Activated CD8-positive, alpha-beta T cell treated with anti-CD3 and anti-CD28 coated beads, Interleukin-2, amount 10 ng/mL, durations not matched to agents 7 days and 5 days (primary cell): ENCODE measurements at places on chromosomes 12 and 14. TPM values are rescaled to one million over a fixed set of nuclear protein-coding genes. Genes with fewer than 3 reads are reported as not detected.

The CBLN3 gene
- total RNA-seq, result 1.3 TPM

The OR6C2 gene
- total RNA-seq, result not detected

The PPP1R1A gene
- total RNA-seq, result not detected

The OVCH1 gene
- total RNA-seq, result not detected

The SYT10 gene
- not detected for total RNA-seq

The IRAK3 gene
- 0.40 TPM for total RNA-seq

The DLGAP5 gene
- 112 TPM for total RNA-seq

The PYGL gene
- total RNA-seq, result not detected

The LGR5 gene
- total RNA-seq, result not detected

- no peaks in the 10 kb centered on the region for H3K27me3 ChIP-seq
- H3K36me3 ChIP-seq, result no peaks in the 10 kb centered on the region
- H3K4me1 ChIP-seq, result no peaks in the 10 kb centered on the region
Observed at GRCh38 chr12:113874999-113875561, 91.0 kb downstream of the RBM19 start.

DNA sequence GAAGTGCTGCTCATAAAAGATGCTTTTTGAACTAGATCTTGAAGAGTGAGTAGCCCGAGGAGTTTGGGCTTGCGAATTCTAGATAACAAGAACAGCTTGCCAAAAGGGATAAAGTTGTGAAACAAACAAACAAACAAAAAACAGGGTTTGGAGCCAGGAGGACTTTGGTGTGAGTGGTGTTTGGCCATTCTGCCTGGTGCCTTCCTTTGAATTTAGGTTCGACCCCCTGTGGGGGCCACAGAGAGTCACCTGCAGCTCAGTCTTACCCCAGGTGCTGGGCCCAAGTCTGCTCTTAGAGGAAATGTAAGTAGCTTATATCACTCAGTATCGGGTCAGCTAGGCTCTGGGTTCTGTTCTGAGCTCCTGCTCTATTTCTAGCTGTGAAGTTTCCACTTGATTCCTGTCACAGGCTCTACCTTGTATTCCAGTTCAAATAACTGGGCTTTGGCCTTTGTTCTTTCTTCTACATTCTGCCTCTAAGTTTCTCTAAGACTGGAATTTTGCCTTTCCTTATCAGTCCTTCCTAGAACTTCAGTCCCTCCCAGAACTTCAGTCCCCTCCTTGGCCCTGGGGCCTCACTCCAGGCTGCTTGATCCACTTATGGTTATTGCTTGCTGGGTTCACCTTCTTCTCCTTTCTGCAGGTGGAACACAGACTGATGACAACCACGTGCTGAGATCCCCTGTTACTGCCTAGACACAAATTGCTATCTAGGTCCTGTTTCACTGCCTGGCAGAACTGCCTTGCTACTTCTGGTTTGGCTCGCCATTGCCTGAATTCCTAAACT is 20.5 kb upstream of the DUSP6 start:
- peaks cover 52% of the 10 kb centered on the region for H3K4me1 ChIP-seq
- H3K27me3 ChIP-seq, result no peaks in the 10 kb centered on the region
- no peak for DNase-seq
- H3K36me3 ChIP-seq, result peaks cover 5% of the 10 kb centered on the region
- H3K27ac ChIP-seq, result no peak overlapping the region

GRCh38 chr12:21774358-21775132 is at the start of gene KCNJ8:
Gene KCNJ8, minus strand, starts transcription at chr12:21774706. Its CDS starts 1,090 bp downstream, at chr12:21773616.
- peaks cover 49% of the 10 kb centered on the region for H3K27me3 ChIP-seq
- H3K4me3 ChIP-seq, result no peak within 1 kb of the TSS
- H3K36me3 ChIP-seq, result no peaks in the 10 kb centered on the region
- H3K27ac ChIP-seq, result no peak within 1 kb of the TSS
- H3K4me1 ChIP-seq, result peaks cover 2% of the 10 kb centered on the region

DNA sequence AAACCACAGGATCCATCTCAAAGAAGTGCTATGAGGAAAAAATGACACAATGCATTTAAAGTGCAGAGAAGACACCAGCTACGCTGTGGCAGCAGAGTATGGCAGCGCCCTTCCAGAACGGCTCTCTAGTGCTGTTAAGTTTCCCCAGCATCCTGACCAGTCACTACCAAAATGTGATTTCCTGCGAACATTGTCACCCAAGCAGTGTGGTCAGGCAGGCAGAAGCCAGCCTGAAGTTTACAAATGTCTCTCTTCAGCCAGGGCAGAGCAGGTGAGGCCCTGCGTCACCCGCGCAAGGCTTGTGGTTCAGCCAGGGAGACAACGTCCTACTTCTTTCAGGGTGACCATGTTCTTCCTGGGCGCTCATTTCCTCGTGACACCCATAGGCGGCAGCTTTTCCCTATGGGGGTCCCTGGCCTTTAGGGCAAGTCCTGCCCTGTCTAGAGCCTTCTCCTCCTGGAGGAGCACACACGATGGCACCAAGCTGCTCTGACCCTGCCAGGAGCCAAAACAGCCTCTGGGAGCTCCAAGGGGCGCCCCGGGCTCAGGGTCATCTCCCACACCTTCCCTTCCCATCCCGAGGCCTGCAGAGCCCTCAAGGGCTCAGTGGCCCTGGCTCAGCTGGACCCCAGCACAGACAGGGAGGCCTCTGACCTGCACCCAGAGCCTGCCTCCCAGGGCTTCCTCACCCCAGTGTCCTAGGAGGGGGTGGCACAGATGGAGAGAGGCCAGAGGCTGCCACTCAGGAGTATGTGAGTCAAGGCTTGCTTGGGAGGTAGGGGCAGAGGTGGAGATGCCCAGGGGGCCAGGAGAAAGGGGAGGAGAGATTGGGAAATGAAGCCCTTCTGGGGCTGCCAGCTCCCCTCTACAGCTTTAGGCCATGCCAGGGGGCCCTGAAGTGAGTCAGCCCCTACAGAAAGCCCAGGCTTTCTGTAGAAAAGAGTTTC is 41.9 kb downstream of the PSMA6 start:
- peak; percentile 43 for DNase-seq
- H3K4me3 ChIP-seq, result no peak overlapping the region
- no peaks in the 10 kb centered on the region for H3K36me3 ChIP-seq
- H3K27me3 ChIP-seq, result no peaks in the 10 kb centered on the region
- H3K27ac ChIP-seq, result peak overlapping the region; percentile 89

GRCh38 chr12:95141310-95141709 is 67.9 kb upstream of the NR2C1 start:
- no peak overlapping the region for H3K4me3 ChIP-seq
- H3K27me3 ChIP-seq, result no peaks in the 10 kb centered on the region
- H3K27ac ChIP-seq, result no peak overlapping the region

- H3K4me1 ChIP-seq, result peaks cover 18% of the 10 kb centered on the region
- no peaks in the 10 kb centered on the region for H3K36me3 ChIP-seq
- H3K4me3 ChIP-seq, result peak overlapping the region; percentile 71
- H3K27ac ChIP-seq, result peak overlapping the region; percentile 4
- DNase-seq, result peak; percentile 48
- H3K27me3 ChIP-seq, result peaks cover 6% of the 10 kb centered on the region
Observed at GRCh38 chr12:85468356-85469157, 188.5 kb downstream of the ALX1 start.

- H3K4me1 ChIP-seq, result peaks cover 7% of the 10 kb centered on the region
- no peak overlapping the region for H3K27ac ChIP-seq
- no peak for DNase-seq
- H3K4me3 ChIP-seq, result no peak overlapping the region
- no peaks in the 10 kb centered on the region for H3K36me3 ChIP-seq
Observed at GRCh38 chr12:99605-100004, 33.0 kb downstream of the IQSEC3 start.

- no peaks in the 10 kb centered on the region for H3K4me1 ChIP-seq
- H3K36me3 ChIP-seq, result no peaks in the 10 kb centered on the region
- H3K4me3 ChIP-seq, result no peak overlapping the region
Observed at GRCh38 chr12:39846971-39847650, 227.5 kb upstream of the ABCD2 start.

DNA sequence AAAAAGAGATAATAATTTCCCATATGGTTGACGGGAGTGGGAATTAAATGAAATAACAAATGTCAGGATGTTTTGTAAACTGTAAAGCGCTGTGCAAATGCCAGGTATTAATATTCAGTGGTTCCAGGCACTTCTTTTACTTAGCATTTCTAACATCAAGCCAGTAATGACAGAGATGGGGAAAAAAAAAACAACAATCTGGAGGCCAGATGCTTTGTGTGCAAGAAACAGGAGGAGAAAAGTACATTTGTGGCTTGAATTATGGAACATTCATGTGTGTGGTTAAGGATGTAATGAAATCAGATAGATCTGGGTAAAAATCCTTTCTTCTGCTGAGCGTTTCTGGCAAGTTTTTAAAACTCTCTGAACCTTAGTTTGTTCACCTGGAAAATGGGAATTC is 509.6 kb downstream of the FUT8 start:
- H3K27me3 ChIP-seq, result no peaks in the 10 kb centered on the region
- no peak for DNase-seq
- no peak overlapping the region for H3K4me3 ChIP-seq
- no peak overlapping the region for H3K27ac ChIP-seq

- no peak for DNase-seq
- H3K36me3 ChIP-seq, result no peaks in the 10 kb centered on the region
- no peak overlapping the region for H3K27ac ChIP-seq
- H3K4me1 ChIP-seq, result no peaks in the 10 kb centered on the region
- no peak overlapping the region for H3K4me3 ChIP-seq
- no peaks in the 10 kb centered on the region for H3K27me3 ChIP-seq
Observed at GRCh38 chr12:65411171-65411570, 132.7 kb downstream of the MSRB3 start.

- H3K4me3 ChIP-seq, result no peak overlapping the region
- DNase-seq, result no peak
- no peaks in the 10 kb centered on the region for H3K36me3 ChIP-seq
- no peak overlapping the region for H3K27ac ChIP-seq
- H3K4me1 ChIP-seq, result no peaks in the 10 kb centered on the region
Observed at GRCh38 chr14:59020382-59020781, 168.1 kb upstream of the DAAM1 start.

GRCh38 chr12:28374556-28374955 is 184.3 kb downstream of the CCDC91 start:
- H3K4me1 ChIP-seq, result peaks cover 5% of the 10 kb centered on the region
- no peaks in the 10 kb centered on the region for H3K27me3 ChIP-seq
- peaks cover 23% of the 10 kb centered on the region for H3K36me3 ChIP-seq
- H3K4me3 ChIP-seq, result no peak overlapping the region
- no peak overlapping the region for H3K27ac ChIP-seq

GRCh38 chr12:25701290-25701689 is 148.2 kb upstream of the LMNTD1 start:
- no peak overlapping the region for H3K27ac ChIP-seq
- H3K4me3 ChIP-seq, result no peak overlapping the region
- H3K36me3 ChIP-seq, result no peaks in the 10 kb centered on the region
- no peak for DNase-seq

DNA sequence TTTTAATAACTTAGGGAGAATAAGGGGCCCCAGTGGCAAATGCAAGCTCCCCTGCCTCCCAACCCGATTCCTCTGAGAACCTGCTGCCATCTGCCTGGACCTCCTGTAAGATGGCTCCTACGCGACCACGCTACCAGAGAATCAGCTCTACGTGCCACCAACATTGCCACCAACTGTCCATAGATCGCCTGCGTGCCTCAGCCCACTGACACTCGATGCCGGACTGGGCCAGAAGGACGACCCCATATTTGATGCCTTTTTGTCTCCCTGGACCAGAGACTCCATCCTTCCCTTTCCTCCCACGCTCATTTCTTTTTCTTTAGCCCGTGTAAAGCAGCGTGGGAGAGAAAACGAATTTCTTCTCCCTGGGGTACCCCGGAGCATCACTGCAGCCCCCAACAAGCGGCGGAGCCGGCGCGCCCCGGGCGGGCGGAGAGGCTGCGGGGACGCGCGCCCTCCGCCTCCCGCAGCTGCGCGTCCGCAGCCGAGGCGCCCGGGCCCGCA is 565 bp upstream of the KLHL42 start:
- DNase-seq, result peak; percentile 22
- peak overlapping the region; percentile 81 for H3K4me3 ChIP-seq
- H3K4me1 ChIP-seq, result peaks cover 30% of the 10 kb centered on the region

GRCh38 chr12:85423947-85424346 is 143.9 kb downstream of the ALX1 start:
- H3K27me3 ChIP-seq, result peaks cover 2% of the 10 kb centered on the region
- H3K36me3 ChIP-seq, result no peaks in the 10 kb centered on the region

DNA sequence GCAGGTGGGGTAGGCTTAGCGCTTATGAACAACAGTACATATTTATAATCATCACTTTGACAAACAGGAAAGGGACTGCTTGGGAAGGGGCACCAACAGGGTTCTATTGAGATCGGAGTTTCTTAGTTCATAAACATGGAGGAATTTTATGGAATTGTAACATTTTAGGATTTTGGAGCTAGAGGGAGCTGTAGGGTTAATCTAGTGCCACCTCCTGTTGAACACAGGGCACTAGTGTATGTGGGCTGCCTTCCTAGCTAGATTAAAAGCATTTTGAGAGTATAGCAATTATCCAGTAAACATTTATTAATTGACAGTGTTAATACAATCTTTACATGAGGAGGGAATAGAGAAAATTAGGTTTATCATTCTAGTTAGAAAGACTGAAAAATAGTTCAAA is 23.1 kb upstream of the TBC1D30 start:
- H3K27ac ChIP-seq, result no peak overlapping the region
- H3K4me3 ChIP-seq, result no peak overlapping the region
- H3K36me3 ChIP-seq, result no peaks in the 10 kb centered on the region
- no peak for DNase-seq
- H3K27me3 ChIP-seq, result peaks cover 32% of the 10 kb centered on the region
- H3K4me1 ChIP-seq, result peaks cover 2% of the 10 kb centered on the region

DNA sequence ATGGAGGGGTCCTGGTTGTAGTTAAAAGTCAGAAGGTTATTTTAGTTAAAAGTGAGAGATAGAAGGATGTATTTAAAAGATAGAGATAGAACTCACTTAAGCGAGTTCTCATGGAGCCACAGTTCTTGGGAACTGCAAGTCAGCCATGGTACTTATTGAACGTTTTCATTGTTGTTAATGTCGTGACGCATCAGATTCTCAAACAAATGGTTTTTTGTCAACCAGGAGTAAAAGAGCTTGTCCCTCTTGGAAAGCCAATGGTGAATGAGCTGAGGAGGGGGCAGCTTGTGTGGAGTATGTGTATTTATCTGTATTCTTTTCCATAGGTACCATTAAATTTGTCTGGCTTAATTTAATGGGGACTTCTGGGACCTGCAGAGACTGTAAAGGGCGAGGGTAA is 68.6 kb downstream of the FIGNL2 start:
- H3K27ac ChIP-seq, result no peak overlapping the region
- no peak overlapping the region for H3K4me3 ChIP-seq
- H3K27me3 ChIP-seq, result no peaks in the 10 kb centered on the region
- H3K36me3 ChIP-seq, result no peaks in the 10 kb centered on the region

DNA sequence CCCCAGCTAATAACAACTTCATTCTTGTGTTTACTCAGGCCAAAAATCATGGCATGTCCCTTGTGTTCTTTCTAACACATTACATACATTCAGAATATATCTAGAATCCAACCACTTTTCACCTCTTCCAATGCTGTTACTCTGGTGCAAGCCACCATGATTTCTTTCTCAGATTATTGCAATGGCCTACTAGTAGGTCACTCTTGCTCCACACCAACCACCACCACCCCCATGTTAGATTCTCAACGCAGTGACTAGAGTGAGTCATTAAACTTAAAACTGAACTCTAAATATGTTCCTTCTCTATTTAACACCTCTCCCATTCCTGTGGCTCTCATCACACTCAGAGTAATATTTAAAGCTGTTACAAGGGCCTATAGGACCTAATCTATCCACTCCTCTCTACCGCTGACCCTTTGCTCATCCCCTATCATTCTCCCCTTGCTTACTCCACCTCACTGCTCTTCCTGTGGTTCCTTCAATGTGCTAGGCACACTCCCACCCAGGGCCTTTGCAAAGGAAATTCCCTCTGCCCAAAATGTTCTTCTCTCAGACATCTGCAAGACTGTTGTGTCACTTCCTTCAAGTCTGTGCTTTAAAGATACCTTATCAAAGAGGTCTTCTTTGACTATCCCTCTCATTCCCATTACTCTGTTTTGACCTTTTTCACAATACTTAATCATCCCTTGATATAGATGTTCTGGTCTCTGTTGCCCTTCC is 6.6 kb downstream of the RTN1 start:
- H3K27me3 ChIP-seq, result peaks cover 18% of the 10 kb centered on the region
- no peak overlapping the region for H3K4me3 ChIP-seq
- H3K36me3 ChIP-seq, result no peaks in the 10 kb centered on the region
- no peaks in the 10 kb centered on the region for H3K4me1 ChIP-seq
- no peak overlapping the region for H3K27ac ChIP-seq
